Transverse colon (tissue), 4 donors: ENCODE measurements at places on chromosomes 6 and 20.
A peak's percentile ranks its signal among the peaks of the same experiment; 100 is the strongest.

DNA sequence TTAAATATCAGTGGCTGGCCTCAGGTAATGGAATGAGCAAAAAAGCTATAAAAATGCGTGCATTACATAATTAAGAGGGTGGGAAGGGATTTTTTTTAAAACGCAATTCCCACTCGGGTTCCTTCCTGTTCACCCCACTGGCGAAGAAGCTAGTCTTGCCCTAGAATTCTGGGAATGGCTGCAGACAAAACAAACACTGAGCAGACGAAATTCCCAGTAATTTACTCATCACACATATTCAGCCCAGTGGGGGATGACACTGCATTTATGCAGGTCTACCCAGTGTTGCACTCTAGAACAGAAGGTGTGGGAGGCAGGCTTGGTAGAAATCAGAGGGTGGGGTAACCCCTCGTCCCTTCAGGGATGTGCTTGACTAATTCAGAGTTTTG is 2695.0 kb upstream of the DEFB115 start:
- no peak overlapping the region for H3K27ac ChIP-seq
- DNase-seq, result no peak
- H3K27me3 ChIP-seq, result no peaks in the 10 kb centered on the region
- H3K36me3 ChIP-seq, result no peaks in the 10 kb centered on the region

DNA sequence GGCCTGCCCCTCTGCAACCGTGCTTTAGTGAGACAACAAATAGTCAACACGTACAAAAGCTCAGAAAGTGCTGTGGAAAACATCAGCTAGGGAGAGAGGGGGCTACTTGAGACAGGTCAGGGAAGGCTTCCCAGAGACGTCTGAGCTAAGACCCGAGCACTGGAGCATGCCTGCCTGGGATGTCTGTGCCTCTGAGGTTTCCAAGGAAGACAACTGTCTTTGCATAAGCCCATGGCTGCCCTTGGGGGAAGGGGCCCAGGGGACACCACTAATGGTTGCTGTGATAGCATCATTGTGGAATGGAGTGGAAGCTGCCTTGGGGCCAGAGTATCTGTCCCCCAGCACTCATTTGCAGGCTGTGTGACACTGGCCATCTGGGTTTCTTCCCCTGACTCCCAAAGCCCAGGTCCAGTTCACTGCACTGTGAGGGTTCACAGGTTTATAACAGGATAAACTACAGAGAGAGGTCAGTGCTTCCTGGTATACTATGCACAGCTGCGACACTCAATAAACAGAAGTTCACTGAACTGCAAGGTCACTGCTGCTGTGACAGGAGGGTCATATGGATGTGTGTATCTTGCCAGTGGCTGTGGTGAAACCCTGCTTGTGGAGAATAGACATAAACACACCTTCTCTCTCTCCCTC is 1.5 kb upstream of the ARFGEF2 start:
- peak overlapping the region; percentile 95 for H3K27ac ChIP-seq
- H3K27me3 ChIP-seq, result no peaks in the 10 kb centered on the region
- H3K4me1 ChIP-seq, result peaks cover 46% of the 10 kb centered on the region
- DNase-seq, result peak; percentile 46
- peak overlapping the region; percentile 77 for H3K4me3 ChIP-seq

DNA sequence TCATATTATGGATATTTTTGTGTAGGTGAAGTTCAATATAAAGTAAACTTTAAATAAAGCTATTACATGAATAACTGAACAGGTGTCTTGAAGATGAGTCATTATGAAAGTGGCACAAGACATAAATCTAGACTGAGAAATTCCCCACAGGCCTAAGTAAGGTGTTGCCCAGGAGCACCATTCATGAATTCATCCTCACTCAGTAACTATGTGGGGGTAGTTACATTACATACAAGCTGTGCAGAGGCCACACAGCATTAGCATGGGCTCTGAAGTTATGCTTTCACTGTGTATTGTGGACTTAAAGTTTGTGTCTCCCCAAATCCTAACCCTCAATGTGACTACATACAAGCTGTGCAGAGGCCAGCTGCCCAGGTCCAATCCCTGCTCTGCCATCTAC is 65.9 kb downstream of the BCAS1 start:
- H3K27me3 ChIP-seq, result no peaks in the 10 kb centered on the region
- H3K4me1 ChIP-seq, result no peaks in the 10 kb centered on the region
- no peak overlapping the region for H3K27ac ChIP-seq

DNA sequence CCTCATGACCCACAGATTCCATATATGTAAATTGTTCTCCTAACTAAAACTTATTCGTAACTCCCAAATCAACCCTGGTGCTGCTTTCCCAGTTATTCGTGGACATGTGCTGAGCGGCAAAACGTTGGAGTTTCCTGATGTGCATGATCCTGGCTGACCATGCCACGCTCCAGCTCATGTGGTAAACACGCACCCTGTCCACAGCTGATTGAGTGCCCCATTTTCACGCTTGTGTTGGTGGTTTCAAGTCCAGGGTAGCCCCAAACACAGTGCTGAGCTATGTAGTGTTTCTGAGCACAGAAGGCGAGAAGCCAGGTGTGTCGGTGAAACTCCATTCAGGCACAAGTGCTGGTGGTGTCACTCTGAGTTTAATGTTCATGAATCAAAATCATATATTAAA is 19.1 kb upstream of the FOXC1 start:
- no peaks in the 10 kb centered on the region for H3K36me3 ChIP-seq
- H3K27ac ChIP-seq, result no peak overlapping the region
- peaks cover 27% of the 10 kb centered on the region for H3K27me3 ChIP-seq
- no peaks in the 10 kb centered on the region for H3K4me1 ChIP-seq

- DNase-seq, result no peak
- no peaks in the 10 kb centered on the region for H3K36me3 ChIP-seq
- H3K4me3 ChIP-seq, result no peak overlapping the region
- H3K27me3 ChIP-seq, result no peaks in the 10 kb centered on the region
- H3K4me1 ChIP-seq, result no peaks in the 10 kb centered on the region
Measured at GRCh38 chr6:2563635-2564034, 187.1 kb downstream of the MYLK4 start.

DNA sequence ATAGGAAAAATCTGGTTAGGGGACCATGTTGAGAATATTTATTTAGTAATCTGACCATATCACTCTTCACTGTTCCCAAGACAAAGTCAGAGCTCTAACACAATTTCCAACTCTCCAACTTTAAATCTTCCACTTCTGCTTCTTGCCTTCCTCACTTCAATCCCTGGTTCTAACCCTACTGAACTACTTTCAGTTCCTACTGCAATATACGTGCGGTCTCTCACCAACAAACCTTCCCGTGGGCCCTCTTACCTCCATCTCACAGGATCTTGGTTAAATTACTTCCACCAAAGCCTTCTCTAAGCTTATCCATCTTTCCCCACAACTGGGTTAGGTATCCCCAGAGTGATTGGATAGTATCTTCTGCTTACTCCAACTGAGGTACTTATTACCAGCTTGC is 8.0 kb downstream of the EIF2S2 start:
- H3K27ac ChIP-seq, result no peak overlapping the region
- H3K4me1 ChIP-seq, result peaks cover 13% of the 10 kb centered on the region
- no peaks in the 10 kb centered on the region for H3K27me3 ChIP-seq
- DNase-seq, result no peak
- H3K4me3 ChIP-seq, result no peak overlapping the region
- H3K36me3 ChIP-seq, result peaks cover 39% of the 10 kb centered on the region

- DNase-seq, result no peak
- H3K36me3 ChIP-seq, result no peaks in the 10 kb centered on the region
- H3K27me3 ChIP-seq, result no peaks in the 10 kb centered on the region
Measured at GRCh38 chr6:24339932-24340331, 17.9 kb downstream of the DCDC2 start.

DNA sequence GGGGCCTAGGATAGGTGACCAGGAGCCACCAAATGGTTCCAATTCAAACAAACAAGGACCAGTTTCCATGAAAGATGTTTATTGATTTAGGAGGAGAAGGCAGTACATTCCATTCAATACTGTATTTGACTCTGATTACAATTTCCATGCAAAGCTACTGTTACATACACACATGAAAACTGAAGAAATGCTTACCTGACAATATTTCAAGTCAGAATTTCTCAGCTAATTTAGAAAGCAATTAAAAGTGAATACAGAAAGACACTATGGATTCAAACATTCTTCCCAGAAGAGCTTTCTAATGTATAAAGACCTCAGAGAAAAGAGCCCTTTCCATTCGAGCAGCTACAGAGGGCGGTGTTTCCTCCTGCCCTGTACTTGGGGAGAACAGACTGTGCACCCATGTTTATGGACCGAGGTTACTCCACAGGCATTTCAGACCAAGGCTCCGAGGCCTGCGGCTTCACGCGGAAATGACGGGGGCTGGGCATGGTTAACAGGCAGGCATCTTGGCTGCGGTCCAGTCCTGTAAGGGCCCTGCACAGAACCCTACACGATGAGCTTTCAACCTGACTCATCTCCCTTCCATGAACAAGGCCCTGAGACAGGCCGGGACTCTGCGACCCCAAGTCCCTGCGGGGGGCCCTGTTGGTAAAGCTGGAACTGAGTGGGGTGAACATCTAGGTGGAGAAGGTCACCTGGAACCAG is 25.7 kb upstream of the TCFL5 start:
- peaks cover 12% of the 10 kb centered on the region for H3K4me1 ChIP-seq
- peak; percentile 84 for DNase-seq
- peak overlapping the region; percentile 53 for H3K27ac ChIP-seq
- H3K27me3 ChIP-seq, result no peaks in the 10 kb centered on the region
- peaks cover 39% of the 10 kb centered on the region for H3K36me3 ChIP-seq
- H3K4me3 ChIP-seq, result no peak overlapping the region

DNA sequence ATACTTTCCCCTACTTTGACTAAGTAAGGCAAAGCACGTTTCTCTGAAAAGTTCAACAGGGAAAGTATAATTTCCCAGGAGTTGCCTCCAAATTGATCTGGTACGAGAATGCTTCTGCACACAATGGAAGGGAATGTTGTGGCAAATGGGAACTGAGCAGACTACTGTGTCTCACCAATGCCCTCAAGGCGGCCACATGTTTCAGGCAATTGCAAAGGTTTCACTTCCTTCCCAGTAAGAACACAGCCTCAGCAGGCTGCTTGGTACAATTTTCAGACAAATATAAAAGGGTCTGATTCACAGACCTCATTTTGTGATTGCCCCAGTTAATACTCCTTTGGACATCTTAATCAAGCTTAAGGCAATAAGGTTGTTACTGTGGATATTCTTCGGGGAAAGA is 71.2 kb downstream of the KIAA0319 start:
- H3K27me3 ChIP-seq, result no peaks in the 10 kb centered on the region
- DNase-seq, result no peak
- H3K27ac ChIP-seq, result no peak overlapping the region
- H3K36me3 ChIP-seq, result no peaks in the 10 kb centered on the region

- DNase-seq, result no peak
- H3K4me1 ChIP-seq, result peaks cover 34% of the 10 kb centered on the region
- no peaks in the 10 kb centered on the region for H3K36me3 ChIP-seq
- no peak overlapping the region for H3K27ac ChIP-seq
- H3K4me3 ChIP-seq, result no peak overlapping the region
- H3K27me3 ChIP-seq, result no peaks in the 10 kb centered on the region
Measured at GRCh38 chr6:31142361-31142761, 3.5 kb upstream of the PSORS1C2 start.

- H3K27ac ChIP-seq, result no peak overlapping the region
- DNase-seq, result no peak
- H3K27me3 ChIP-seq, result no peaks in the 10 kb centered on the region
Measured at GRCh38 chr6:22966691-22967422, 397.5 kb downstream of the HDGFL1 start.

DNA sequence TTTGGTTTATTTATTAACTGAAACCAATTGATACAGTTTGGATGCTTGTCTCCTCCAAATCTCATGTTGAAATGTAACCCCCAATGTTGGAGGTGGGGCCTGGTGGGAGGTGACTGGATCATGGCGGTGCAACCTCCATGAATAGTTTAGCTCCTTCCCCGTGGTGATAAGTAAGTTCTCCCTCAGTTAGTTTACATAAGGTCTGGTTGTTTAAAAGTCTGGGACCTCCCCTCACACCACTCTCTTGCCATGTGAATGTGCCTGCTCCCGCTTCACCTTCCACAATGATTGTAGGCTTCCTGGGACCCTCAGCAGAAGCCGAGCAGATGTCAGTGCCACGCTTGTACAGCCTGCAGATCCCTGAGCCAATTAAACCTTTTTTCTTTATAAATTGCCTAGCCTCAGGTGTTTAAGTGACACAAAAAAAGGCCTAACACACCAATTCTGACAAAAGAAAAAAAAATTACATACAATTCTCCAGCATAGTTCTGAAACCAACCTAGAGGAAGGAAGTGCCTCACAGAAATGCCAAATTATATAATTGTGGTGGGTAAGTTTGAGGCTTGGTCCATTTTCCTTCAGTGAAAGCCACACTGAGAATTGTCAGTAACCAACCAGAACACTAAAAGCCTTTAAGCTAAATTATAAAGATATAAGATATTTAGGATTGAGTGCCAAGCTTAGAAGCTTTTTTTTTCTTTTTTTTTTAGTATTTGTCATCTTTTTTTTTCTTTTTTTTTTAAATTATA is 15.0 kb downstream of the MAP7 start:
- no peak overlapping the region for H3K4me3 ChIP-seq
- H3K36me3 ChIP-seq, result no peaks in the 10 kb centered on the region
- DNase-seq, result no peak
- H3K27ac ChIP-seq, result no peak overlapping the region
- H3K27me3 ChIP-seq, result no peaks in the 10 kb centered on the region

DNA sequence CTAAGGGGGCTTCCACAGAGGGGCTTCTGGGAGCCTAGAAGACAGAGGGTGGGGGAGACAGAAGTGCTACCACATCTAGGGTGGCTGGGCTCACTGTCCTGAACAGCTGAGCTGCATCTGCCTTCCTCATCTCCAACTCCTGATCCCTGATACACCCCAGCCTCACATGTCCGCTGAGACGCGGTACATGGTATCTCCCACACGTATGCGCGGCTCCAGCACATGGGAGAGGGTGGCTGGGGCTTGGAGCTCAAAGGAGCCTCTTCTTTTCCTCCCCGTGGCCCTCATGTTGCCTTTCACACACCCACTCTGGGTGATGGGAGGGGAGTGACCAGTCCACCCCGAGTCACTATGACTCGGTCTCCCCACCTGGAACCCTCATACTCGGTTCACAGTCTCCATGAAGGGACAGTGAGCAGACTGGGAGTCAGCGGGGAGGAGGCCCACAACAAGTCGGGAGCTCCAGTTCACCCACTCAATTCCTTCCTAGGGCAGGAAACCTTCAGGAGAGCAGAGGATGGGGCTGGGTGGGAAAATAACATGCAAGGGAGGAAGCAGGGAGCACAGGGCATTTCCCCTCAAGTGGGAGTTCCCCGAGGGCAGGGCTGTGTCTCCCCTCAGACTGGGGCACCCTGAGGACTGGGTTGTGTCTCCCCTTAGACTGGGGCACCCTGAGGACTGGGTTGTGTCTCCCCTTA is 61.7 kb downstream of the MRPL14 start:
- H3K27ac ChIP-seq, result no peak overlapping the region
- no peak overlapping the region for H3K4me3 ChIP-seq
- DNase-seq, result no peak
- H3K36me3 ChIP-seq, result no peaks in the 10 kb centered on the region
- H3K4me1 ChIP-seq, result peaks cover 16% of the 10 kb centered on the region
